ENCODE measurements at places on chromosomes 3 and 15. TPM values are rescaled to one million over a fixed set of nuclear protein-coding genes. Genes with fewer than 3 reads are reported as not detected.

RARB gene
- 6.5 TPM for total RNA-seq

NR1I2 gene
- 0.42 TPM for total RNA-seq

- H3K4me1 ChIP-seq: no peaks in the 10 kb centered on the region
- no peak for DNase-seq
- no peak overlapping the region for H3K27ac ChIP-seq
- no peaks in the 10 kb centered on the region for H3K36me3 ChIP-seq
These were observed 68.6 kb upstream of the TPRG1 start for GRCh38 chr3:189103208-189103607.

DNA sequence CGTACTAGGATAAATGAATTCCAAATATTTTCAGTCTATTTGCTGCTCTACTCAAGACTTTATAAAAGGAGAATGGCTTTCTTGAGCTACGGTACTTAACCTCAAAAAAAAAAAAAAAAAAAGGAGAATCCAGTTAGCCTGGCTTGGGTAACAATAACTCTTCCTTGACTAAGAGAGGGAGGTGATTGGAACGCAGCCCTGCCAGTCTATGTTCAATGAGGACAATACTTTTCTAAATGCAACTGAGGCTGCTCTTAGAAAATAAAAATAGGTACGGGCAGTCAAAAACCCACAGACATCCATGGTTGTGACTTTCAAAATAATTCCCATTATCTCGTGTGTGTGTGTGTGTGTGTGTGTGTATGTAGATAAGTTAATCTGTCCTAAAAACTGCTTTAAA is 661.7 kb upstream of the NAALADL2 start:
- no peaks in the 10 kb centered on the region for H3K4me1 ChIP-seq
- H3K27ac ChIP-seq: no peak overlapping the region
- H3K4me3 ChIP-seq: no peak overlapping the region

GRCh38 chr15:80061582-80061981 is 2.1 kb downstream of the ZFAND6 start:
- H3K27me3 ChIP-seq: no peaks in the 10 kb centered on the region
- H3K4me3 ChIP-seq: no peak overlapping the region
- DNase-seq: no peak
- H3K36me3 ChIP-seq: no peaks in the 10 kb centered on the region

GRCh38 chr3:16474216-16474615 is 39.3 kb downstream of the RFTN1 start:
- H3K36me3 ChIP-seq: peaks cover 5% of the 10 kb centered on the region
- H3K27ac ChIP-seq: no peak overlapping the region
- no peak for DNase-seq

- H3K36me3 ChIP-seq: no peaks in the 10 kb centered on the region
- H3K4me3 ChIP-seq: no peak overlapping the region
- H3K27me3 ChIP-seq: no peaks in the 10 kb centered on the region
- no peaks in the 10 kb centered on the region for H3K4me1 ChIP-seq
- no peak overlapping the region for H3K27ac ChIP-seq
These were observed 67.8 kb upstream of the SEC61A1 start for GRCh38 chr3:127984241-127984975.

DNA sequence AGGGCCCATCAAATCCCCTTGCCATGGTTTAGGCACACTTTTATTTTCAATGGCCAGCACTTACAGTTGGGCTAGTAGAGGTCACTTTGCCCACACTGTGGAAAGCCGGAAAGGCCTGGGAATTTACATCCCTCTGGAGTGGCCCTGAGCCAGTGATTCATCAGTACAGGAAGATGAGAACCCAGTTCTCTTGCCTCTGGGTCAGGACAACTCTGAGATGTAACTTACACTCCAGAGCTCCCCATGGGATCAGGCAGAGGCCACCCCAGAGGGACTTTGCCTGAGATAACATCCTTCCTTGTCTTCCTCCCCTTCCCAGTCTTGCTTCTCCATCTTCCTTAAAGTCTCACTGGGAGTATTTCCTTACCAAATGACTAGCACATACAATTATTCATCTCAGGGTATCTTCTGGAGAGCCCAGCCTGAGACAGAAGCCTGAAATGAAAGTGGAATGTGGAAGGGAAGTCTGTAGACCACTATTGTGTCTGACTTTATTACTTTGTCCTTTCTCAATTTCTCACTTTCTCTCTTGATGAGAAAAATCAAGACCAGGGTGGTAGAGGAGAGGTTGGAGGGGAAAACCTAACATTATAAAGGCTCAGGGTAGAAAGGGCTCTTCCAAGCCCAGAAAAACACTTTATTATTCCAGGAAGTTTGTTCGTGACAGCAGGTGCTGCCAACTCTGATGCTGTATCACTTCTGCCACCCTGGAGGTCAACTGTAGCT is 220.8 kb downstream of the ZNF621 start:
- H3K4me3 ChIP-seq: no peak overlapping the region
- no peak for DNase-seq

GCHFR gene
- 6.1 TPM for total RNA-seq

LMAN1L gene
- total RNA-seq: 55.3 TPM

DNA sequence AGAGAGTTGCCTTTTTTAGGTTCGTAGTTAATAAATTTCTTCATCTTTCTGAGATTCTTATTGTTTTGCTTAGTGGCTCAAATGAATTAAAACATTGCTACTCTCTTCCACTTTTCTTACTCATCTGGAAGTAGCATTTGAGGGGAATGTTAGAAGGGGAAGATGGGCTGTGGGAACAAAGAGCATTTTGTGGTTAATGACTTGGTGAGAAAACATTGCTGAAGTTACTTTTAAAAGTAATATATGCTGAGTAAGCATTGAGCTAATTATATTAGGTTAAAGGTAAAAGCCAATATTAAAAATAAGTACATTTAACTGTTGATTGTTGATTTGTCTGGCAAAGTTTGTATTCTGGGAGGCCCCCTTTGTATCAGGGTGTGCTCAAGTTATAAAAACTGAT is 5.7 kb downstream of the MORF4L1 start:
- H3K4me1 ChIP-seq: peaks cover 85% of the 10 kb centered on the region
- no peaks in the 10 kb centered on the region for H3K27me3 ChIP-seq
- no peak for DNase-seq
- no peak overlapping the region for H3K4me3 ChIP-seq
- H3K27ac ChIP-seq: no peak overlapping the region

DNA sequence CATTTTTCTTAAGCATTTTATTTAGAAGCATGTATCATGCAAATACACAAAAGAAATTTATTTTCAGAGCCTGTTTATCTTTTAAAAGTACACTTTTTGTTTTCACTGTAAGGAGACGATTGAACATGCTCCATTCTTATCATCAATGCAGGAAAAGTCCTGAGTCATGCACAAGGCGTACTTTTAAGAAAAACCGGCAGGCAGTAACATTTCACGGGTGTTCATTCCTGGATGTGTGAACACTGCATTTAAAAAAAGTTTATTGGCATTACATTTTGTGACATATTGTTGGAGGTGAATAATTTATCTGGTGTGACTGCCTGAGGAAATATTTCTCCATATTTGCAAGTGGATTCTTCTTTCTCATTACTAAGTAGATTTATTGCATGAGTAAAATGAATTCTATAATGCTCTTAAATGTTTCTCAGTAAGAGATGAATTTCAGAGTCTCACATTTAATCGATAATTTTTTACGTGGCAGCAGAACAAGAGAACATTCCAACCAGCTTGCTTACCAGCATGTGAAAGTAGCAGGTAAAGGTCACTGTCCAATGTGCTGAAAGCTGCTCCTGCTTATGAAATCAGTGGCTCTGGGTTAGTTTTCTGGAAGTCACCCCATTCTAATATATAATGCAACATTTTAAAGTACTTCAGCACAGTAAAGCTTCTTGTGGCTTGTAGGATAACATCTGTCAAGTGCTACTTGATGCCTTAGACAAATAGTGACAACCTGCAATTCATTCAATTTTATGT is 87.0 kb downstream of the SV2B start:
- H3K4me1 ChIP-seq: no peaks in the 10 kb centered on the region
- DNase-seq: no peak
- H3K27me3 ChIP-seq: no peaks in the 10 kb centered on the region
- H3K27ac ChIP-seq: no peak overlapping the region
- H3K4me3 ChIP-seq: no peak overlapping the region

DNA sequence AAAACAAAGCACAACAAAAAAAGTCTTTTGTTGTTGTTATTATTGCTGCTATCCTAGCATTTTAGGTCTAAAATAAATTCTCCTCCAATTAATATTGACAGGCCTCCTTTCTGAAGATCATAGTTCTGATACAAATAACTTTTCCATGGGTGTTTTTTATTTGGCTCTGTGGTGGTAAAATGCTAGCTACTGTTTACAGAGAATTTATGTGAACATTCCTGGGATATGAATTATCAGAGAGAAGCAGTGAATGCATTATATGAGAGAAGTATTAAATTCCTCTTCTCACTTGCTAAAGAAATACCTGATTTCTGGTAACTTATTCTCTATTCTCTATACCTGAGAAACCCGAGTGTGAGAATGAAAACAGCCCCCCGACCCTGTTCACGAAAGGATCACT is 57.5 kb upstream of the TMCO5A start:
- H3K27me3 ChIP-seq: no peaks in the 10 kb centered on the region
- H3K4me3 ChIP-seq: no peak overlapping the region
- DNase-seq: no peak

DNA sequence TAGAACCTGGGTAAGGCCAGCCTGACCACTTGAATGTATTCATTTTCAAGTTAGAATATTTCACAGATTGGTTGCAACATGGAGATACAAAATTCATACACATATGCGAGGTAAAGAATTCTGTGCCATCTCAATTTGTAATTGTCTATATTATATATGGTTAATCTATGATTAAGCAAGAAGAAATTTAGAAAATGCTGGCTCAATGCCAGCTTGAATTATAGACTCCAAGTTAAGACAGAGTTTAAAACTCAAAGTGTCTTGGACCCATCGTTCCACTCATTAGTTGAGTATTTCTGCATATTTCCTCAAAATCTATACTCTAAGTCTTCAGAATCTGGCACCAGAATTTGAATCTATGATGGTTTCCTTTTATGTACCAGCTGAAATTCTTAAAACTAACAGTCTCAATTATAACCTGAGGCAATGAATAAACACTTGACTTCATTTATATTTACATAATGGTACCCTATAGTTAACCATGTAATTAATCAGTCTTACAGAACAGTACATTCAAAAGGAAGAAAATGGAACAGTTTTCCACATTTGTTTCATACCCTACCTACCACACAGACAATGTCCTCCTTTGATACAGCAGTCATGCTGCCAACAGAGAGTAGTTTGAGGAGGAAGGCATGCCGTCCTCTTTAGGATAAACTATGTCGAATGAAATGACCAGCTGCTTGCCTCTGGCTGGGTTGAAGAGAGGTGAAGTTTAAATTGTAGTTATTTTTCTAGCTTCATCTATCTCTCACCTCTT is 95.7 kb downstream of the CD47 start:
- DNase-seq: no peak
- no peaks in the 10 kb centered on the region for H3K27me3 ChIP-seq
- no peak overlapping the region for H3K4me3 ChIP-seq
- H3K36me3 ChIP-seq: no peaks in the 10 kb centered on the region
- H3K4me1 ChIP-seq: no peaks in the 10 kb centered on the region
- no peak overlapping the region for H3K27ac ChIP-seq

DNA sequence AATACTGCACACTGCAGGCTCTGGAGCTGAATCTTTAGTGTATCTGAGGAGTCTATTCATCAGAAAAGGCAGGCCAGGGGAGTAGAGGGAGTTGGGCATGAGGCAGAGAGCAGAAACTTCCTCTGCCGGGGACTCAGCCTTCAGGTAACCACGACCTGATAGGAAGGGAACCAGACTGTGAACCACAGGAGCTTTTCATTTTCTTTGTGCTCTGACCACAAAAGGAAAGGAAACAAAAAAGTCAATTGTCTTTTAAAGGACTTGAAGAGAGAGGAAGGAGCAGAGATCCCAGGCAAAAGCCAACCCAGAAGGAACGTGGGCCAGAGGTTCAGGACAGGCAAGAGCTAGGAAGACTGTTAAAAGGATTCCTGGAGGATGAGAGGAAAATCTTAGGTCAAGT is 573.3 kb downstream of the EPHB1 start:
- H3K4me3 ChIP-seq: no peak overlapping the region
- no peaks in the 10 kb centered on the region for H3K36me3 ChIP-seq
- H3K27me3 ChIP-seq: no peaks in the 10 kb centered on the region
- no peak overlapping the region for H3K27ac ChIP-seq

USP3 gene
- total RNA-seq: 96.1 TPM

- no peaks in the 10 kb centered on the region for H3K27me3 ChIP-seq
- H3K4me3 ChIP-seq: no peak overlapping the region
- H3K36me3 ChIP-seq: no peaks in the 10 kb centered on the region
These were observed 640.8 kb downstream of the TUSC7 start for GRCh38 chr3:117350371-117350770.

EPHB3 gene
- 1.8 TPM for total RNA-seq

DNA sequence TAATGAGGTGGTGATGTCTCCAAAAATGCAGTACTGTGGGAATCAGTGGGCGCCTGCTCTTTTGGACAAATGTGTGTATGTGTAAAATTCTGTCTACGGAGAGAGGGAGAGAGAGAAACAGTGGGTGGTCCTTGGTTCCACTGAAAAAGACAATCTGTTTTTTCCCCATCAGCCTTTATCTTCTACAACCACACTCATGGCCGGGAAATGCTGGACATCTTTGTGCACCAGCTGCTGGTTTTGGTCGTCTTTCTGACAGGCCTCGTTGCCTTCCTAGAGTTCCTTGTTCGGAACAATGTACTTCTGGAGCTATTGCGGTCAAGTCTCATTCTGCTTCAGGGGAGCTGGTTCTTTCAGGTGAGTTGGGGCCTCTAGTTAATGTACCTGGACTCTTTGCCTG is 51.2 kb upstream of the ADGRG7 start:
- no peak for DNase-seq
- H3K27ac ChIP-seq: no peak overlapping the region
- no peaks in the 10 kb centered on the region for H3K27me3 ChIP-seq
- H3K4me3 ChIP-seq: no peak overlapping the region
- H3K4me1 ChIP-seq: no peaks in the 10 kb centered on the region

MORC1 gene
- not detected for total RNA-seq

BNC1 gene
- total RNA-seq: 0.30 TPM

DNA sequence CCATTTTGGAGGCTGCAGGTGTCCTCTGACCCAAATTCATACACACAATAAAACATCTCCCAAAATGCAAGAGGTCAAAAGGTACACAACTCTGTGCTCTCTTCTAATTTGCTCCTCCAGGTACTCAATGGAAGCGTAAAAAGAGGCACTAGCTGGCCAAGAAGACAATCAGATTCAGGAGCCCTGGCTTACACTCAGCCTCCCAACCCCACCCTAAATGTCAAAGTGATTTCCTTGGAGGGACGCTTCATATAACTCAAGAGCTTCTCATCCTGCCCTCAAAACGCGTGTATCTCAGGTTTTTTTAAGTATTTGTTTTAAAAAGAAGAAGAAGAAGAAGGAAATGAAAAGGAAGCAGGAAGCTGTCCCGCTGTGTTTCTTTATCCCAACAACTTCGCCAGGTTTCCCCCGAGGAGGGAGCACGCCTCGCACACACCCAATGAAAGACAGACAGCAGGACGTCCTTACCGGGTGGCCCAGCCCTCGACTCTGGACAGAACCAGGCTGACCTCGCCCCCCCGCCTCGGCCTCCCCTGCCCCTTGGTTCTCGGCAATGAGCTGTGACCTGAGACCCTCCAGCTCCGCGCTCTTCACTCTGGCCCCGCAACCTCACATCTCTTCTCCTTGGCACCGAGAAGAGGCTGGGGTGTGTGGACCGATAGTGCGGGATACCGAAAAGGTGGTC is 620.7 kb upstream of the ZNF385D start:
- no peak for DNase-seq
- peaks cover 20% of the 10 kb centered on the region for H3K27me3 ChIP-seq
- no peaks in the 10 kb centered on the region for H3K4me1 ChIP-seq

- H3K4me1 ChIP-seq: no peaks in the 10 kb centered on the region
- no peaks in the 10 kb centered on the region for H3K27me3 ChIP-seq
- H3K4me3 ChIP-seq: no peak overlapping the region
- no peak for DNase-seq
These were observed 63.2 kb downstream of the IQGAP1 start for GRCh38 chr15:90451053-90451850.
